ENCODE measurements at places on chromosomes 5 and 9. TPM values are rescaled to one million over a fixed set of nuclear protein-coding genes. Genes with fewer than 3 reads are reported as not detected.

Gene MCIDAS
- not detected for total RNA-seq

Gene MCC
- 8.8 TPM for total RNA-seq

Gene SOHLH1
- not detected for total RNA-seq

Gene HK3
- not detected for total RNA-seq

Gene TRIM7
- 6.8 TPM for total RNA-seq

Gene SH3TC2
- total RNA-seq: 1.1 TPM

Gene IFNB1
- total RNA-seq: not detected

Gene FOCAD
- total RNA-seq: 32.8 TPM

Gene CKMT2
- not detected for total RNA-seq

DNA sequence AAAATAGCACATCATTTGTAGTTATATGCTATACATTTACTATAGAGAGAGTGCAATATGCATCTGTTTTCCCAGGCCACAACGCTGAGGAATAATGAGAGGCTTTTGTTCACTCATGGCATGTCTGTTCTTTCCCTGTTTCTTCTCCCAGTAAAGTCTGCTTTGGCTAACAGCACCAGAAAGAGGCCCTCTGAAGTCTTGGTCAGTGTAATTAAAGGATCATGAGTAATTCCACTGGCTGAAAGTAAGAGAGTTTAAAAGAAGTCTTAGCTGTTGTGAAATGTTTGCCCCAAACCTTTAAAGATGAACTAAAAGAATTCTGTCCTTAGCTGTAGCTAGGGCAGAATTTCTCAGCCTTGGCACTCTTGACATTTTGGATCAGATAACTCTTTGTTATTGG lies 228.8 kb downstream of the TLE4 start:
- DNase-seq: peak; percentile 41

GRCh38 chr5:122880749-122881148 lies 35.3 kb downstream of the SNX24 start:
- DNase-seq: peak; percentile 23

GRCh38 chr9:96420468-96421219 lies 2.5 kb upstream of the ZNF367 start:
- DNase-seq: peak; percentile 94

GRCh38 chr5:10248378-10249260 lies 1.1 kb downstream of the ATPSCKMT start:
- DNase-seq: no peak

DNA sequence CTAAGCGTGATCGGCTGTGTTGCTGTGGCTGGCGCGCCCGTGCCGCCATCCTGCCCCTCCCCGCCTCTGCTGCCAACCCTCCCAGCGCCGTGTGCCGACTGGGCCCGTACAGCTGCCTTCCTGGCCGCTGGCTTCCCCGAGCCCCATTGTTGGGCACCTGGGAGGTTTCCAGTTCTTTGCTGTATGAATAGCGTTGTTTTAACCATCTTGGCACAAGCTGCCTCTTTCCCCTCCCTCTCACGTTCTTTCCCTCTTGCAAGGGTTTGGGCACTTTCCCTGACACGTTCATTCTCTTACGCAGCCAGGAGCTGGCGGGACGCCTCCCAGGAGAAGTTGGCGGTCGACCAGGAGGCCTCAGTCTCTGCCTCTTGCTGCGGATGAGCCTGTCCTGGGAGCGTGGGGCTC lies 43.1 kb upstream of the RXRA start:
- DNase-seq: peak; percentile 86

DNA sequence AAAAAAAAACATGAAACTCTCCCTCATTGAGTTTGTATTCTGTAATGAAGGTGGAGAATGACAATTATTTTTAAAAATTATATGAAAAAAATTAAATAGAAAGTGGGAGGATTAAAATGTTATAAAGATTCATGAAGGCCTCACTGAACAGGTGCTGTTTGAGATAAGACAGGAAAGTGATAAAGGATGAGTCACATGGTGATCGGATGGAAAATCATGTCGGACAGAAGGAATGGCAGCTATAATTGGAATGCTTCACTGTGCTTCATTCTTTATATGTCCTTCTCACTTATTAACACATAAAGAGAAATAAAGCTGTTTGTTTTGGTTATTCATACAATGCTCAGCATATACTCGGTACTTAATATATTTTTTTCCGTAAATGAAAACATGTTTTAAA lies 464.5 kb upstream of the RGMB start:
- DNase-seq: peak; percentile 39

DNA sequence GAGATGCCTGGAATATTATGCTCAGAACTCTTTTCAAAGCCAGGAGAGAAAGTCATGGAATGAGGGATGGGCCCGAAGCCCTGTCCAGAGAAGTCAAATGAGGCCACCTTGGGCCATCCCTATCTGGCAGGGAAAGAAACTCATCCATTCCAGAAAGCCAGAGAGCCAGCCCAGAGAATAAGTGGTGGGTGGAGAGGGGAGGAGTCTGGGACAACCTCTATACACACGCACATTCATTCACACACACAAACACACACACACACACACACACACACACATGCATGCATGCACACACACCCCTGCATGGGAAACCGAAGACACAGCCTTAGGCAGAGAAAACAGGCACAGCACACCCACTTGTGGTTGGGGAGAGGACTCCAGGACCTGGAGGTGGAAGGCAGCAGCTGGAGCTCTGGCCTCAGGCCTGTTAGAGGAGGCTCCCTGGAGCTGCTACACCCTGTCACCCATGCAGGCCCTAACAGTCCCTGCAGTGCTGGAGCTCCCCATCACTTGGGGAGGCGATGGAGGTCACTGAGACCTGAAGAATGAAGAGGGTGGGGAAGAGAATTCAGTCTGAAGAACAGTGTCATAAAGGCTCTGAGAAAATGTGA lies 38.0 kb downstream of the TGFBI start:
- peak; percentile 88 for DNase-seq

GRCh38 chr5:7391814-7392692 lies 3.9 kb upstream of the ADCY2 start:
- peak; percentile 75 for DNase-seq

DNA sequence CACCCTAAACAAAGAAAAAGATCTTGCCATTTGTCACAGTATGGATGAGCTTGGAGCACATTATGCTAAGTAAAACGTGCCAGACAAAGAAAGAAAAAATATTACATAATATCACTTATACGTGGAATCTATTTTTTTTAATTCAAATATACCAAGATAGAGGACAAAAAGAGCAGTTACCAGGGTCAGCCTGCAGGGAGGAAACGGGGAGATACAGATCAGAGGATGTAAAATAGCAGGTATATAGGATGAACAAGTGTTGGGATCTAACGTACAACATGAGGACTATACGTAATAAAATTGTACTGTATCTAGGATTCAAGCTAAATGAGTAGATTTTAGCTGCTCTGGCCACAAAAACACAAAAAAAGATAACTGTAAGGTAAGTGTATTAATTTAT lies 247.5 kb downstream of the TMEM161B start:
- DNase-seq: no peak

DNA sequence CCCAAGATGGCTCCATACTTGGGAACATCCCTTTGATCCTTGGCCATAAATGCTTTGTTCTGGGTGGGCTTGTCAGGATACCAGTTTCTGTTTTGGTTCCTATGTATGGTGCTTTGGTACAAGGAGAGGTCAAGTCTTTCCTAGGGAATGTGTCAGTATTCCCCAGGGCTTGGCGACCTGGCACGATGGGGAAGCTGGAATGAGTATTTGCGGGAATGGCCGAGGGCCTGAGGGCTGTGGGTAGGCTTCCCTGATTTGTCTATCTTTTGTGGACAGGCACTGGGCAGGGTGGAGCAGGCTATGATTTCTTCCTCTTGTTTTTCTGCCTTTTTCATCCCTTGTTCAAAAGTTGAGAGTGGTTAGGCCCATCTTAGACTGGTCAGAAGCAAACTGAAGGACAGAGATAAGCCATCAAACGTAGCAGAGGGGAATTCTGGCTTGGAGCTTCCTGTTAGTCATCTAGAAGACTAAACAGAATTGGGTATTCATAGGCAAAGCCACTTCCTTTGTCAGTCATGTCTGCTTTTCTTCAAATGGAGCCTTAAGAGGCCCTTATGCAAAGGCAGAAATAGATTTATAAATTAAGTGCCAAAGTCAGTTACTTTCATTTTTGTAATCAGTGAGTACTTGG lies 13.7 kb downstream of the DOCK2 start:
- DNase-seq: peak; percentile 79

- no peak for DNase-seq
These were observed 113.3 kb downstream of the OSTF1 start for GRCh38 chr9:75201480-75202209.

DNA sequence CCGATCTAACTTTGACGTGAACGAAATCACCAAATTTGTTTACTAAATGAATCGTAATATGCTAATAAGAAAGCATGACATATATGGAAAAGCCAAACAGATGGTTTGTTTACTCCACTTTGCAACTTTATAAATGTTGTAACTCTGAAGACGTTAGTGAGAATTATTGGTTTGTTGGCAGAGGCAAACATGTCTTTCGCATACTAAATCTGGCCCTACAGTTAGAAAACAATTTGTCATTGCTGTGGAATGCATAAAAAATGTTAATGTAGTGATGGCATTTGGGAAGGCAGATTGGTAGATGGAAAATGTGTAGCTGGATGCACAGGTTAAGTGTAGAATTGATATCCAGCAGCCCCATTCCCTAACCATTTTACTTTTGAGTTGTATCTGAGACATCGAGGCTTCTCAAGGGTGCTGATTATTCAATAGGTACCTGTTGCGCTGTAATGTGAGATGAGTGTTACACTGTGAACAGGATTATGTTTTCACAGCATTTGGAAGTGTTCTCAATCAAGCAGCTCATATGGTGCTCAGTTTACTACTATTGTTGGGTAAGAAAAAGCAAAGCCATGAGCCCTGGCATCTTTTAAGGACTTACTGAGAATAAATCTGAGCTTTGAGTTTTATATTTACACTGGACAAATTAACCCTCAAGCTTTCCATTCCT lies 444.8 kb downstream of the BNC2 start:
- peak; percentile 66 for DNase-seq

GRCh38 chr9:121207371-121207940 lies 5.8 kb upstream of the RAB14 start:
- no peak for DNase-seq

DNA sequence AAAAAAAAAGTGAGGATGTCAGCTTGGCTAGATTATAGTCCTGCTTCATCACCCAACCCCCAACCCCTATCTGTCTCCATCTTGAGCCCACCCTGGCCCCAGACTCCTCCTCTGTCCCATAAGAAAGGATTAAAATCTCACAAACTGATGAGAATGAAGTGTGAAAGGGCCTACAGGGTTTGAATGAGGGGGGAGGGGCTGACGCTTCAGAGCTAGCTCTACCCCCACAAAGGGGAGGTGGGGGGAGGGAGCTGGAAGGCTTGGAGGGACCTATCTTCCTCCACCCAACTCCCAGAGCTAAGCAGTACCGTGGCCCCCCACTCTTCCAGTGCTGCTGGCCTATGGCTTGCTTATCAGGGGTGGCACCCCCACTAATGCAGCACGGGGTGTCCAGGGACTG lies 43.7 kb upstream of the HAND1 start:
- DNase-seq: no peak

- peak; percentile 75 for DNase-seq
These were observed 16.7 kb upstream of the COMMD10 start for GRCh38 chr5:116068028-116068632.

DNA sequence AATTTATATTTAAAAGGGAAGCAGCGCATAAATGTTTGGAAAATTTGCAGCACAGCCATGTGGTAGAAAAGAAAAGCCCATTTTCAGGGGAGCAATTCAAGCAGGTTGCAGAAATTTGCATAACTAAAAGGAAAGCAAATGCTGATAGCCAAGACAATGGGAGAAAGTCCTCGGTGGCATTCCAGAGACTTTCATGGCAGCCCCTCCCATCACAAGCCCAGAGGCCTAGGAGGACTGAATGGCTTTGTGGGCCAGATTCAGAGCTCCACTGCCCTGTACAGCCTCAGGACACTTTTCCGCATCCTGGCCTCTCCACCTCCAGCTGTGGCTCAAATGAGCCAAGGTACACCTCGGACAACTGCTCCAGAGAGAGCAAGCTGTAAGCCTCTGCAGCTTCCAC lies 462.9 kb downstream of the CDK5RAP2 start:
- no peak for DNase-seq

DNA sequence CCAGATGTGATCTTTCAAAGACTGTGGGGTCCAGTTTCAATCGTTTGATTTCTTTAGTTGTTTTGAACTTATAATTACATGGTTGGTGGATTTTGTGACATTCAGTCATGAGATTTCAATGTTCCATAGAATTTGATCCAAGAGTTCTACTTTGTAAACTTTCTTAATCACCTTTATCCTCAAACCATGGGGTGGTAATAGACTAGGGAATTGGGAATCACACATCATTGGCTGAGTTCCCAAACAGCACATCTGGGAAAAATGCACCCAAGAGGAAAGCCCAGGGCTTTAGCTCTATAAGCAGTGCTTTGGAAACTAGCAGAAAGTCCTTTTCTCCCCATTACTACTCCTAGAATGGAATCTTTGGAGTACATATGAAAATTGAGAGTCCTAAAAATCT lies 177.6 kb downstream of the NNT start:
- peak; percentile 60 for DNase-seq

DNA sequence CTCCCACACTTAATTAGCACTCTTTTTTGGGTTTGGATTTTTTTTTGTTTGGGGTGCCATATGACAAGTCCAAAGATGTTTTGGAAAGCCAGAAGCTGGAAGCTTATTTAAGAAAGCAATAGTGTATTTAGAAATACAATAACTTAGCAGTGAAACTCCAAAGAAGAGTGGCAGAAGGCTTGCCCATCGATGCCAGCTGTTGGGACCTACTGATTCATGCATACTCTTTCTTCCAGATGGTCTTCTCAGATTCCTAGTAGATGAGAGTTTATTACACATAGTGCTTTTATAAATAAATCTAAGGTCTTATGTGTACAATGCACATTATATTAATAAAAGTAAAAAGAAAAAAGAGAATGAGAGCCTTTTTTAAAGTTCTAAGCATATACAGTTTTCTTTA lies 374.6 kb downstream of the OSTF1 start:
- no peak for DNase-seq

GRCh38 chr5:132827943-132828673 lies 2.3 kb downstream of the SHROOM1 start:
- DNase-seq: no peak

DNA sequence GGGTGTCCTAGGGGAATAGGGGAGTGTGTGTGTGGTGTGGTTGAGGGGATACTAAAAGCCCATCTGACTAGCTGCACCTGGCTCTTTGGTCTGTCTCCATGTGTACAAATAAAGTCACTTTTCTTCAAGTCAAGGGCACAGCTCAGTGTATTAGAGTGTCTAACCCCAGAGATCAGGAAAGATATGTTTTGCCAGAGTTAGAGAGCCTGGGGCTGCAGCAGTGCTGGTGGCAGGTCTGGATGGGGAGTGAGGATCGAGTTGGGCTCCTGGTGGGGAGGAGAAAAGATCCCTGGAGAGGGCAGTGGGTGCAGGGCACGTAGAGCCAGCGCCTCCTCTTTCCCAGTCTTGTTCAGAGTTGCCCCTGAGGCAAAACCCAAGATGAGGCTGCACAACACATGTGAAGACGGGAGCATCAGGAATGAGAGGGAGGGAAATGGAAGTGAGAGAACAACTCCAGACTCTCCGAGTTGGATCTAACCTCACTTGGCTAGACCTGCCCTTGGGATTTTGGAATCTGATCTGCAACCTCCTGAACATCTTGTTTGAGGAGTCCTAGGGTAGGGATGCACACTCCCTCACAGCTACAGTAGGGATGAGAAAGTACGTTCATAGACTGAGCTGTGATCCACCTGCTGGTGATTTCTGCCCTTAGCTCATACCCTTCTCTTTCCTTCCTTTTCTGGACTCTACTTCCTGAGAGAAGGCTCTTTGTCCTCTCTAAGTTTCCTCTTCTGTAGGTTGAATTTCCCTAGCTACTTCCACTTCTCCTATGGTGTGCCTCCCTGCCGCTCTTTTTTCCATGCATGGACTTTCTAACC lies 309.9 kb downstream of the ZSWIM6 start:
- peak; percentile 18 for DNase-seq

Data from GM23248 (cell line).